Heart right ventricle (tissue), 16 donors: ENCODE measurements at places on chromosomes 4 and X. TPM values are rescaled to one million over a fixed set of nuclear protein-coding genes. Genes with fewer than 3 reads are reported as not detected.

Gene PAGE4
- not detected for total RNA-seq

Gene ZRSR2
- total RNA-seq: 7.1 TPM

- no peaks in the 10 kb centered on the region for H3K36me3 ChIP-seq
These were observed 88.1 kb downstream of the FSTL5 start for GRCh38 chr4:162075726-162076125.

- DNase-seq: no peak
- H3K4me1 ChIP-seq: peaks cover 7% of the 10 kb centered on the region
- H3K27me3 ChIP-seq: no peaks in the 10 kb centered on the region
- no peak overlapping the region for H3K4me3 ChIP-seq
These were observed 35.0 kb upstream of the CLCN4 start for GRCh38 chrX:10121787-10122186.

- H3K4me3 ChIP-seq: no peak overlapping the region
- DNase-seq: no peak
- H3K4me1 ChIP-seq: no peaks in the 10 kb centered on the region
- no peak overlapping the region for H3K27ac ChIP-seq
These were observed 43.7 kb upstream of the SH3KBP1 start for GRCh38 chrX:19931146-19931545.

- H3K4me1 ChIP-seq: peaks cover 66% of the 10 kb centered on the region
- no peaks in the 10 kb centered on the region for H3K27me3 ChIP-seq
- no peaks in the 10 kb centered on the region for H3K36me3 ChIP-seq
- DNase-seq: no peak
These were observed 40.0 kb downstream of the SEPTIN11 start for GRCh38 chr4:76989391-76990061.

GRCh38 chr4:85152480-85152879 lies 186.0 kb upstream of the WDFY3 start:
- DNase-seq: no peak
- H3K36me3 ChIP-seq: no peaks in the 10 kb centered on the region
- no peak overlapping the region for H3K4me3 ChIP-seq

DNA sequence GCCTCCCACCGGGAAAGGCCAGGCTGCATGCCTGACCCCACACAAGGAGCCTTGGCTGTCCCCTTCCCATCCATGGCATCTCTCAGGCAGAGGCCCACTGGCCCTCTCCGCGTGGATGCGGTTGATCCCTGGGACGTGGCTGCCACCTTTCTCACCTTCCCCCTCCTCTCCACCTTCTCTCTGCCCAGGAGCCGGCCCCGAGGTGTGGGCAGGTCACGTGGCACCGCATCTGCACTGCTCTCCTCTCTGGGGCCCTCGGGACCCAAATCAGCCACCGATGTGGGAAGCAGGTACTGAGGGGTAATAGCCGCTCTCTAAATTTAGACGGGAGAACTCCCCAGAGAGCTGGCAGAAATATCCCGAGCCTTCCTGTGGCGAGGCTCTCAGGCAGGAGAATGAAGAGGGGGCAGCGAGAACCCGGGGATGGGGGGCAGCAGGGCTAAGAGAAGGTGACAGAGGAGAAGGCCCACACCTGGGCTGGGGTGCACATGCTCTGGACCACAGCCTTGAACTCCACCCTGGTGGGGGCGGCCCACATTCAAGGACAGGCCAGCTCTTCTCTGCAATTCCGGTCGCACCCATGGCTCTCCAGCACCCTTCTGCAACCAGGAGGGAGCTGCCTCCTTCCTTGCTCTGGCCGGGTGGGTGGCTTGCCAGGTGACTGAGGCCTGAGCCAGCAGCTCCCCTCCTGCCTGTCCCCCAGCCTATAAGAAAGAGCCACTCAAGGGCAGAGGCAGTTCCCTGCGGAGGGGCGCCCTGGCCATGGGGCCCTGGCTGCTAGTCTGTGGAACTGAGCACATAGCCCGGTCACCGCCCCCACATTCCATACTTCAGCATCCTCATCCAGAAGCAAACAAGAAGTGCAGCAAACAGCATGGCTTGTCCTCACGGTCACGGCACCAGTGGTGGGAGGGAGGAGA lies 9.6 kb upstream of the DUSP9 start:
- no peak for DNase-seq
- H3K4me1 ChIP-seq: no peaks in the 10 kb centered on the region
- H3K4me3 ChIP-seq: no peak overlapping the region
- no peaks in the 10 kb centered on the region for H3K36me3 ChIP-seq
